A549 treated with dexamethasone at 1 μM for 4 hours (cell line): ENCODE measurements at places on chromosomes 6 and 20. TPM values are rescaled to one million over a fixed set of nuclear protein-coding genes. Genes with fewer than 3 reads are reported as not detected.

The PTK6 gene
- total RNA-seq: 2.0 to 4.2 TPM (median 2.8 TPM) in 5 replicates

The SLC35D3 gene
- total RNA-seq: 0.04 to 0.07 TPM (median 0.06 TPM) in 5 replicates

The PHACTR1 gene
- 0.01 to 0.02 TPM in 2 of 5 replicates, not detected in the others for total RNA-seq

The IMPG1 gene
- not detected in 5 replicates for total RNA-seq

The GHRH gene
- total RNA-seq: not detected in 5 replicates

The GABRR1 gene
- not detected in 5 replicates for total RNA-seq

The DEFB132 gene
- total RNA-seq: not detected in 5 replicates

The SULF2 gene
- 18.9 to 27.8 TPM (median 26.2 TPM) in 5 replicates for total RNA-seq

The RPP21 gene
- total RNA-seq: 58.2 to 72.2 TPM (median 64.0 TPM) in 5 replicates

The HAO1 gene
- total RNA-seq: not detected in 5 replicates

The PRPH2 gene
- total RNA-seq: not detected in 5 replicates

The TEAD3 gene
- total RNA-seq: 5.9 to 8.0 TPM (median 7.2 TPM) in 5 replicates

The TRIM31 gene
- 0.69 to 0.76 TPM (median 0.70 TPM) in 5 replicates for total RNA-seq

The C20orf141 gene
- total RNA-seq: 0.33 to 0.43 TPM (median 0.39 TPM) in 3 of 5 replicates, not detected in the others

The TRIM26 gene
- total RNA-seq: 27.4 to 30.7 TPM (median 28.7 TPM) in 5 replicates

The GMPR gene
- total RNA-seq: 3.5 to 5.4 TPM (median 4.4 TPM) in 5 replicates

The LY6G6C gene
- total RNA-seq: 0.08 to 0.12 TPM in 2 of 5 replicates, not detected in the others

The WFDC10B gene
- total RNA-seq: not detected in 5 replicates

The SSTR4 gene
- 0.43 to 1.1 TPM (median 0.64 TPM) in 5 replicates for total RNA-seq

The CTCFL gene
- total RNA-seq: 0.02 to 0.06 TPM (median 0.03 TPM) in 4 of 5 replicates, not detected in the other

The PLA2G7 gene
- total RNA-seq: not detected in 5 replicates

The TGM3 gene
- total RNA-seq: 0.05 to 0.12 TPM (median 0.07 TPM) in 3 of 5 replicates, not detected in the others

The C2 gene
- total RNA-seq: 0.27 to 0.40 TPM (median 0.30 TPM) in 5 replicates

The CST7 gene
- 0.20 TPM in 1 of 5 replicates, not detected in the others for total RNA-seq
